Breast epithelium (tissue), 4 donors: ENCODE measurements at places on chromosomes 2 and 18. TPM values are rescaled to one million over a fixed set of nuclear protein-coding genes. Genes with fewer than 3 reads are reported as not detected.

DNA sequence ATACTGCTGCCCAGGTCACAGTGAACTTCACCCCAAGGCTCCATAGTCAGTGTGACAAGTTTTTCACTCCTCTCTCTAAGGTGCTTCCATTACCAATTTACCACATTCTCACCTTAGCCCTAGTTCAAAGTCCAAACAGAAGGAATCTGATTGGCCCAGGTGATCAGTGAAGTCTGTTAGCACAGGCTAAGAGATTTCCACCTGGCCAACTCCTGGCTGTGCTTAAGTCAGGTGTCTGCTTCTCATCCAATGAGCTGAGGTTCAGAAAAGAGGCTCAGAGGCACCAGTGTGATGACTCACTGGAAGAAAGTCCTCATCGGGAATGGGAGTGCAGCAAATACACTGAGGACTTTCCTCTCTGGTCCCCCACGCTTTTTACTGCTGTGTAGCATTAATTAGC, 164.4 kb upstream of the MGAT5 start:
- H3K27ac ChIP-seq: no peak overlapping the region
- no peaks in the 10 kb centered on the region for H3K27me3 ChIP-seq
- no peaks in the 10 kb centered on the region for H3K36me3 ChIP-seq
- no peak for DNase-seq
- no peak overlapping the region for H3K4me3 ChIP-seq

SAG gene
- total RNA-seq: not detected

GRCh38 chr2:237471438-237472186, 15.4 kb upstream of the MLPH start:
- no peaks in the 10 kb centered on the region for H3K36me3 ChIP-seq
- peak overlapping the region; percentile 13 for H3K27ac ChIP-seq
- no peak for DNase-seq

ASAP2 gene
- 14.5 TPM for total RNA-seq

DNA sequence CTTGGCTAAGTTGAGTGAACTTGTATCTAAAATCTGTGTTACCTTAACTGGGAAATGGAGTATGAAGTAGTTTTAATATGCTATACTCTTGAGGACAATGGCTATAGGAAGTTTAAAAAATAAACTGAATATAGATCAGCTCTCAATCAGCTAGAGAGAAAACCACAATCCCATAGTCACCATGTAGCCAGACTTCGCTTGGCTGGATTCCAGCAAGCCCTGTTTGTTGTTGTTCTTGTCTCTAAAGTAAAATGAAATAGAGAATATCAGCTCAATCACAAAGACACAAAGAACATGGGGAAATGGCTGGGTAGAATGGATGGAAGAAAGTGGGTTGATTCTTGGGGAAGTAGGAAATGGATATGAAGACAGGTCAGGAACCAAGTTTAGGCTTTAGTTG, 234.9 kb downstream of the PHLPP1 start:
- no peak for DNase-seq
- no peaks in the 10 kb centered on the region for H3K27me3 ChIP-seq
- H3K27ac ChIP-seq: no peak overlapping the region
- no peaks in the 10 kb centered on the region for H3K36me3 ChIP-seq

GRCh38 chr2:68855550-68855949, 15.6 kb downstream of the BMP10 start:
- H3K27ac ChIP-seq: no peak overlapping the region
- no peak overlapping the region for H3K4me3 ChIP-seq
- H3K36me3 ChIP-seq: no peaks in the 10 kb centered on the region
- H3K27me3 ChIP-seq: no peaks in the 10 kb centered on the region

- no peak overlapping the region for H3K27ac ChIP-seq
- no peaks in the 10 kb centered on the region for H3K27me3 ChIP-seq
- no peak overlapping the region for H3K4me3 ChIP-seq
- no peaks in the 10 kb centered on the region for H3K36me3 ChIP-seq
Measured at GRCh38 chr2:11930211-11930761, 183.9 kb downstream of the LPIN1 start.

DNA sequence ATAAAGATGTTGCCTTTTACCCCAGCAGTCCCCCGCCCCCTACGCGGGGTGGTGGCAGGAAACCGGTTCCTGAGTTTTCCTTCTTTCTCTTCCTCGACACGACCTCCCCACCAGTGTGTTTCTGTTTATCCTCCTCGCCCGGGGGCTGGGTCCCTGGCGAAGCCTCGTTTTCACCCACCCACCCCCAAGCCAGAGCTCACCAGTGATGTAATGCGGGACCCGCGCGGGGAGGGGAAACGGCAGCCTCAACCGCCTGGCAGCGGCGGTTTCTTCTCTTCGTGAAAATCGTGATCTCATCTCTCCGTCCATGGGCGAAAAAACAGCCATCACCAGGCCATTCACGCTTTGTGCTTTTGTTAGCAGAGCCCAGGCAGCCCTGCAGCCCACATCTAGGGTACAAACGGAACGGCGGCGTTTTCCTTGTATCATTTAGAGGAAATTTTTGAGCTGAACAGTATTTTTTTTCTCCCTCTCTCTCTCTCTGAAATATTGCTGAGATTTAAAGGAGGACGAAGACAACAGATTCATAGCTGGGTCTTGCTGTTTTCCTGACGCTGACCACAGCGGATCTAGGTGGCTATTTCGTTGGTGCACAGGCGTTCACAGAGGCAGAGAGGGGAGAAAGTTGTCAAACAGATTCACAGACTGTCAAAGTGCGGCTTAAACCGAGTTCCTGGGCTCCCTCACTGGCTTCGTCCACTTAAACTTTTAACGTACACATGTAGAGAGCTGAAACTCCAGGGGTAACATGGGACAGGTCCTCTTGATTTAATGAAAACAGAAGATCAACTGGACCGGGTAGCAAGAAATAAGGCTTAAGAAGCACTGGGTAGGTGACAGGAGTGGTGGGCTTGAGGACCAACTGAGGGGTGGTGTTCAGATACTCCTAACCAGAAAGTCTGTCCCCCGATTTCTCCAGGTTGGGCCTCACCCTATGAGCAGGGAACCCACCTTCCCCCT, 21.9 kb upstream of the PAX3 start:
- no peaks in the 10 kb centered on the region for H3K4me1 ChIP-seq
- H3K27ac ChIP-seq: peak overlapping the region; percentile 18
- no peak for DNase-seq
- H3K27me3 ChIP-seq: peaks cover 29% of the 10 kb centered on the region
- H3K4me3 ChIP-seq: peak overlapping the region; percentile 35

DNA sequence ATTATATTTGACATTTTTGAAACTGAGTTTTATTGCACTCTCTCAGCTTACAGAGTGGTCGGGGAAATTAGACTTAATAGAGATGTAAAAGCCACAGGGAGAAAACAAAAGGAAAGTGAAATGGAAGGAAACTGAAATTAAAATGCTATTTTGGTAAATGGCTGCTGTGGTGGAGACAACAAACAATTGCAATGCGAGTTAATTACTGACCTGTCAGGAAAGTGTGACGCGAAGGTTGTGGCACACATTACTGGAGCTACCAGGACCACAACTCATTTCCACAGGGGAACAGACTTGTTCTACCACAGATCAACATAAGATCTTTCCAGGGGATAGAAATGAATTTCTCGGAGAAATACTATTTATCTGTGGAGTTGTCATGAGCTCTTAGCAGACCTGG, 19.5 kb downstream of the ARHGAP15 start:
- no peaks in the 10 kb centered on the region for H3K27me3 ChIP-seq
- no peak overlapping the region for H3K27ac ChIP-seq
- H3K4me1 ChIP-seq: no peaks in the 10 kb centered on the region
- H3K36me3 ChIP-seq: no peaks in the 10 kb centered on the region

GRCh38 chr18:56393870-56394269, 244.5 kb downstream of the TXNL1 start:
- no peaks in the 10 kb centered on the region for H3K4me1 ChIP-seq
- H3K27me3 ChIP-seq: no peaks in the 10 kb centered on the region
- DNase-seq: no peak
- no peak overlapping the region for H3K4me3 ChIP-seq
- H3K36me3 ChIP-seq: no peaks in the 10 kb centered on the region

FAM110C gene
- 7.2 TPM for total RNA-seq

GRCh38 chr2:236794176-236794957, 224.7 kb downstream of the ACKR3 start:
- no peaks in the 10 kb centered on the region for H3K4me1 ChIP-seq
- no peaks in the 10 kb centered on the region for H3K27me3 ChIP-seq
- DNase-seq: no peak
- H3K4me3 ChIP-seq: no peak overlapping the region
- no peaks in the 10 kb centered on the region for H3K36me3 ChIP-seq

DNA sequence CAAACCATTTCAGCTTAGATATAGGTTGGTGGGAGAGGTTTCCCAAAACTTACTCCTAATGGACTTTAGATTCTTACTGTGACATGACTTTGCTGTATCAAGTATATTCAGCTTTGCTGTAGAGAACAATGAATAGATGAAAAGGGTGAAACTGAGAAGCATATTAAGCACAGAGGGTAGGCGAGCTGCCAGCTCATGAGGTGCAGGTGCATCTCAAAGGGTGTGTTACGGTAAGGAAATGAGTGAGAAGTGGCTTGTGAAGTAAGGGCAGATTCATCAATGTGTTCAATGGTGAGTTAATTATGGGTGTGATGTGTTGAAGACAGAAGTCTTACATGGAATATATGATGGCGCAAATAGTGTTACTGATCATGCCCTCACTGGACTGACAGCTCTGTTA, 49.3 kb downstream of the CD8B2 start:
- H3K36me3 ChIP-seq: no peaks in the 10 kb centered on the region
- no peak overlapping the region for H3K4me3 ChIP-seq
- DNase-seq: no peak
- H3K4me1 ChIP-seq: no peaks in the 10 kb centered on the region
- no peaks in the 10 kb centered on the region for H3K27me3 ChIP-seq
- no peak overlapping the region for H3K27ac ChIP-seq

- H3K27me3 ChIP-seq: no peaks in the 10 kb centered on the region
- no peak overlapping the region for H3K27ac ChIP-seq
- H3K4me1 ChIP-seq: no peaks in the 10 kb centered on the region
- H3K36me3 ChIP-seq: no peaks in the 10 kb centered on the region
- no peak overlapping the region for H3K4me3 ChIP-seq
- no peak for DNase-seq
Measured at GRCh38 chr2:41922177-41922576, 125.6 kb upstream of the PKDCC start.
